ENCODE measurements at places on chromosomes 4 and X. TPM values are rescaled to one million over a fixed set of nuclear protein-coding genes. Genes with fewer than 3 reads are reported as not detected.

RHOXF1 gene
- total RNA-seq: not detected

ZAR1 gene
- total RNA-seq: not detected

NXF2B gene
- not detected for total RNA-seq

STBD1 gene
- 0.52 TPM for total RNA-seq

TLR8 gene
- total RNA-seq: not detected

RIBC1 gene
- total RNA-seq: 1.1 TPM

POU4F2 gene
- not detected for total RNA-seq

TMEM31 gene
- total RNA-seq: not detected

F11 gene
- not detected for total RNA-seq

GRCh38 chr4:41185614-41186592, 28.4 kb downstream of the APBB2 start:
- DNase-seq: no peak

GRCh38 chrX:15911734-15912550, 57.3 kb upstream of the AP1S2 start:
- DNase-seq: no peak

DNA sequence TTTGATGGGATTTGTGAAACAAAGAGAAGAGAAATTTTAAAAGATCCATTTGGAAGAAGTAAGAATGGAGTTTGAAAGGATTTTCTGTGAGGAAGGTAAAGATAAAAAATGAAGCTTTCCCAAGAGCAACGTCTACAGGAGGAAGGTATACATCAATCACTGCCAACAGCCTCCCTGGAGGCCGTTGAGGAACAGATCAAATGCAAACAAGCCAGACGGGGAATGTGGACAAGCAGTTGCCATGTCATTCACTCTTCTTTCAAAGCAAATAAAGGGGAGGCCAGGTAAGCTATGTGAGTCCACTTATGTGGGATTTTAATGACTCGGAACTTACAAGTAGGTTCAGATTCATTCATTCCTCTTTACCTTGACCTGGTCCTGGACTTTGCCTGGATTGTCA, 1020.5 kb upstream of the AGA start:
- DNase-seq: no peak

DNA sequence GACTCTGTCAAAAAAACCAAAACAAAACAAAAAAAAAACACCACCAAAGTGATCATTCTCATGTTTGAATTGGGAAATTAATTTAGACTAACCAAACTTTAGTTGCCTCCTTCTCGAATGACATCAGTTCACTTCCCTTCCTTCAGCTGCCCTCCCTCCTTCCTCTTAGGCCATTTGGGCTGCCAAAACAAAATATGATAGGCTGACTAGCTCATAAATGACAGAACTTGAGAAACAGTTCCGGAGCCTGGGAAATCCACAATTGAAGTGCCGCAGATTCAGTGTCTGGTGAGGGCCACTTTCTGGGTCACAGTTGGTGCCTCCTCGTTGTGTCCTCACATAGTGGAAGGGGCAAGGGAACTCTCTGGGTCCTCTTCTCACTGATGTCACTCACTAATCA, 16.1 kb upstream of the WAS start:
- DNase-seq: no peak

DNA sequence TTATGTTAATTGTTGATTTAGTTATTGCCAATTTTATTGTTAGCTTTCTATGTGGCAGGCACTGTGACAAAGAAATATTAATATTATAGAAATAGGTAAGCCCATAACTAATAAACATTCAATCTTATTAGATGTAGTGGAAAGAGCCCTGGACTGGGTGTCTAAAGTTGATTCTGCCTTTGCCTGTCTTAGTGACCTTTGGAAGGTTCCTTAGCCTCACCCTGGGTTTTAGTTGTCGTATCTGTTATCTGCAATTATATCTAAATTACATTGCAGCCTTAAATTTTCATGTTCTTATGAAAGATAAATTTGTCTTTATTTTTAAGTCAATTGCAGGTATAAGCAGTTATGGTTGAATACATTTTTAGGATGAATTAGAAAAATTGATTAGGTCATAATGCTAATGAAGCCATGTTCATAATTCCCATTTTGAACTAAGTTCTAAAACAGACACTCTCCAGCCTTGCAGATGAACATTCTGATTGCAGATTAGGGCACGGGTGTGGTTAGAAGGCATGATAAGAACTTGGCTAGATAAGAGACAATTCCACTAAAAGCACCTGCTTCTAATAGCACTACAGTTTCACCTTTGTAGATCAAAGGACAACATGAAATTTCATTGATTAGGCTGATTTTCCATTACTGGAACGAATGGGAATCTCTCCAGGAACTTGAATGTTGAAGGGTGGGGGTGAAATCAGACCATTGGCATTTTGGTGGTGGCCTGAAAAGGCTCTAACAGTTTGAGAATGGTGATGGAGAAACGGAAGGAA, 17.3 kb upstream of the ENPEP start:
- DNase-seq: no peak

DNA sequence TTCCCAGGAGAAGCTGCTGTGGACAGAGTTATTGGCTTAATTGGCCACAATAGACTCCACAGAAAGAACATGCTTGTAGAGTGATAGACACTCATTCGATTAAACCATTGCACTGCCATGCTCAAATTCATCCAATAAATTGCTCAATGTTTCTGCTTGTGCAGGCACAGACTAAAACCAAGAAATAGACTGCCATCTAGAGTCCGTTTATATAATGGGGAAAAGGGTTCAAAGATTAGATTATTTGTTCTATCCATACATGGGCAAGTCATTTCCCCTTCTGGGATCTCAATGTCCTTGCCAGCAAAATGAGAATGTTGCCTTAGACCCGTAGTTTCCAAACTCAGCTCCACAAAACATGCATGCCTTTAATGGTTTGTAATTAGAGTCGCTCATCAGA, 8.7 kb downstream of the SMIM10 start:
- no peak for DNase-seq

DNA sequence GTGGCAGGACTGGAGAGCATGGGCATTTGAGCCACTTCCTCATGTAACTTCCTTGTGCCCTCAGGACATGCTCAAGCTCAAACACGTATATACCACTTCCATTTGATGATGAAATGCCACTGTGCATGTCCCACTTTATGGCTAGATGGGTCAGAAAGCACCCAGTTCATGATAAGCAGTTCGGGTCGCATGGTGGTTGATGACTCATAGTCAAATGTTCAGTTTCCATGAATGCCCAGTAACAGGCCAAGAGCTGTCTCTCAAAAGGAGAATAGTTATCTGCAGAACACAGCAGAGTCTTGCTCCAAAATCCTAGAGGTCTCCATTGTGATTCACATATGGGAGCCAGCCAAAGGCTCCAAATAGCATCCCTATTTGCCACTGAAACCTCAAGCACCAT, 48.9 kb upstream of the SPIN3 start:
- DNase-seq: no peak

DNA sequence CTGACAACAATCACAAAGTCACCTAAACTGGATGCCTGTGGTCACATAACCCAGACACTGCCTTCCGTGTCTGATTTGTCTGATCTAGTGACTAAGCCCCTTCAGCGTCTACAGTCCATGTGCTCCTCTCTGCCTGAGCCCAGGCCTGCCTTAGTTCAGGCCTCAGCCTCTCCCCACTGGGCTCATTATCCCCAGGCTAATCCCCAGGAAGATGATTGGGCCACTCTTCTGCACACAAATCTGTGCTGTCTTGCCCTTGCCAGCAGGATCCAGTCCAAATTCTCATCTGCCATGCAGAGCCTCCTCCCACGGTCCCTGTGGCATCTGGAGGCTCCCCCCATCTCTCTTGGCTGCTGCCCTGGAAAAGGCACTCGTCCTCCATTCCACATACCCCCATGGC, 96.5 kb downstream of the SLC2A9 start:
- DNase-seq: no peak

DNA sequence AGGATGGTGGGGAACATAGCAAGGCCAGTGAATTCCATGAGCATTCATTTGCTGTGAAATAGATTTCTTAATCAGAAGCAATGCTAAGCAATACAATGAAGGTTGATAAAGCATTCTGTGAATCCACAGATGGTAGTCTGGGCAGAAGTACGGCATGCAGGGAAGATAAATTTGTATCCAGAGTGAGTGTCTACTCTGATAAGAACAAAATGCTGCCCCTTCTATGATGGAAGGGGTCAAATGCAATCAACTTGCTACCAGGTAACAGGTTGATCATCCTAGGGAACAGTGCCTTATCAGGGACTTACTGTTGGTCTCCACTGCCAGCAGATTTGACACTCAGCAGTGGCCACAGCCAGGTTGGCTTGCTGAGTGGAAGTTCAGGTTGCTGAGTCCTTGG, 189.4 kb downstream of the MAB21L2 start:
- DNase-seq: no peak

DNA sequence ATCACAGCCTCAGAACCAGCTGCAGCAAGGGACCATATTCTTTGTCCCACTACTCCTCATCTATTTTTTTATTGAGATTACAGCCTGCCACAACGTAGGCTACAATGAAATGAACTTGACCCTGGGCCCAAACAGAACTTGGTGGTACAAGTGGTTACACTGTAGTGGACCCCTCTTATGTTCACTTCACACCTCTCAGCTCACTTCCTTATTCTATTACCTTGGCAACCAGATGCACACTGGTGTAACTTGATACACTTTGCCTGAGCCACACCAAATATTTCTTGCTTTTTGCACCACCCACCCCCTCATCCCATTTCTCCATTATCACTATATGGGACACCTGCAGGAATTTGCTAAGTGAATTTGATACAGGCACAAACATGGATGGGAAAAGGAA, 105.8 kb downstream of the CXCL13 start:
- no peak for DNase-seq

DNA sequence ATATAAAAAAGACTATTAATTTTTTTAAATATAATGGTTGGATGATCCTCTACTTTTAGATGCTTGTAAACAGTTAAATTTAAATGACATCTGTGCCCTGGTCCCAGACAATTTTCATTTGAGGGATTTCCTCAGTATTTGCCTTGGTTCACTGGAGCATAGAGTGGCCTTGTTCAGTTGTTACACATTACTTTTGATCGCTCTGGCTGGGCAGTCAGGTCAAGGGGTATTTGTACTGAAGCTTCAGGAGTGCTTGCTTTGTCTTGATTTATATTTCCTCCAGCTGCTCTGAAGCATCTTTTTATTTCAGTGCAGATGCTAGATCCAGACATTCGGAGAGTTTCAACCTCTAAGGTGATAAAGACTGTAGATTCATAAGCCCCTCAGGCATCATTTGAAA, 50.0 kb downstream of the COMMD8 start:
- DNase-seq: no peak
